Activated CD8-positive, alpha-beta T cell treated with anti-CD3 and anti-CD28 coated beads, Interleukin-2, amount 10 ng/mL, durations not matched to agents 7 days and 5 days (primary cell): ENCODE measurements at places on chromosomes 1 and 21. TPM values are rescaled to one million over a fixed set of nuclear protein-coding genes. Genes with fewer than 3 reads are reported as not detected.

DNA sequence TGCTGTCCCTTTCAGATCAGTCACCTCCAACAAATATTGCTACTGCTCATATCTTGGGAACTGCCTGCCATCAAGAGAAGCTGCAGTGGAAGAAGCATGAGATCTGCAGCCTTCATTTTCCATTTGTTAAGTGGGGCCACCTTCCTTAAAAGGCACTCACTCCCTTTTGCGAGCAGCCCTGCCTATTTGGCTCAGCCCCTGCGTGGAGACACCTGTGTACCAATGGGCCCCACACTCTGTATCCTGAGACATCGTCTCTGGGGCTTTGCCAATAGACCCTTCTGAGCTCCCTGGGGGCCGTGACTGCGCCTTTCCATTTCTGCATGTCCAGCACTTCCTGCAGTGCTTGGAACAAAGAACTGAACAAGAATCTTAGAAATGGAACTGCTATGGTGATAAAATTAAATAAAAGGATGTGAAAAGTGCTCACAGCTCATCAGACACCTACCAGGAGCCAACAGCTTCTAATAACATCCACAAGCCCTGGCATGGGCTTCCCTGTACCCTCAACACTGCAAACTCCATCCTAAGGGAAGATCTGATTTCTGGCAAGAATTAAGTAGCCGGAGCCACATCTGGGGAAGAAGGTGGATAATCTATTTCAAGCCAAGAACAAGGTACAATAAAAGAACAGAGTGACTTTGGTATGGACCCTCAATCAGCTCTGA lies 36.7 kb downstream of the PARP1 start:
- no peak for DNase-seq

GRCh38 chr1:67190942-67191341 lies 24.7 kb downstream of the IL23R start:
- no peak for DNase-seq

- peak; percentile 58 for DNase-seq
Observed at GRCh38 chr1:226643177-226643576, 94.6 kb downstream of the STUM start.

- no peak for DNase-seq
Observed at GRCh38 chr1:14951766-14952165, 201.8 kb upstream of the TMEM51 start.

DNA sequence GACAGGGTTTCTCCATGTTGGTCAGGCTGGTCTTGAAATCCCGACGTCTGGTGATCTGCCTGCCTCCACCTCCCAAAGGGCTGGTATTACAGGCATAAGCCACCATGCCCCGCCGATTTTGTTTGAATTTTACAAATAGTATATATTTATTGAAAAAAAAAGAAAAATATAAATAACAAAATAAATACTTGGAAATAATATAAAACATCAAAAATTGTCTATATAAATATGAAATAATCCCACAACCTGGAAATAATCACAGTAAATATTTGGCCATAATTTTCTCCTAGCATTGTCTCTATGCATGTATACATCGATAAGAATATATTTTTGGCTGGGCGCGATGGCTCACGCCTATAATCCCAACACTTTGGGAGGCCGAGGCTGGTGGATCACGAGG lies 2.7 kb upstream of the PLOD1 start:
- no peak for DNase-seq

DNA sequence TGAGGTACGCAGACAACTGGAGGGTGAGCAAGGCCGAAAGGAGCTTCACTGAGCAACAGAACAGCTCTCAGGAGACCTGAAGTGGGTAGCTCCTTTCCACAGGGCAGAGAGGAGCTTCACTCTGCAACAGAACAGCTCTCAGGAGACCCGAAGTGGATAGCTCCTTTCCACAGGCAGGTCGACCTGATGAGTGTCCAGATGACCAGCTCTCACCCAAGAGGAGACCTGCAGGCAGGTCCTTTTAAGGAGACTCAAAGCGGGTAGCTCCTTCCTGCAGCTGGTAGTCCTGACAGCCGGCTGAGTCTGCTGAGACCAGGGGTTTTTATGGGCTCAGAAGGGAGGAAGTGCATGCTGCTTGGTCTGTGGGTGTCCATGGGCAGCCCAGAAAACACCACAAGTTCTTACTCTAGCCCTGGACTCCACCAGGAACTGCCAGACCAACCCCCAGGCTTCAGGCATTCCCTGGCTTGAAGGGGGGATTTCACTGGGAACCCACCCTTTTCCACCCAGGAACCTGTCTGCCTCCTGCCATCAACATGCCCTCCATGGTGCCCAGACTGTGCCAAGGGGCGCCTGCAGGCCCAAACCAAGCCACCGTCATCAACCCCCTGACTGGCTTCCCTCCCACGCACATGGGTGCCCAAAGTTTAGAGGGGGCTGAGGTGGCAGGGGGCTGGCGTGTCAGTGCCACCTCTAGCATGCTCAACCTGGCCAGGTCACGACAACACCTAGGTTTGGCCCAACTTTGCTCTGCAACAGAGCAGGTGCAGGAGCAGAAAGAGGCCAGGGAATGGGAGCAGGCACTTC lies 43.6 kb downstream of the ZBTB8OS start:
- DNase-seq, result no peak

- no peak for DNase-seq
Observed at GRCh38 chr1:197181982-197182381, 35.5 kb upstream of the ASPM start.

DNA sequence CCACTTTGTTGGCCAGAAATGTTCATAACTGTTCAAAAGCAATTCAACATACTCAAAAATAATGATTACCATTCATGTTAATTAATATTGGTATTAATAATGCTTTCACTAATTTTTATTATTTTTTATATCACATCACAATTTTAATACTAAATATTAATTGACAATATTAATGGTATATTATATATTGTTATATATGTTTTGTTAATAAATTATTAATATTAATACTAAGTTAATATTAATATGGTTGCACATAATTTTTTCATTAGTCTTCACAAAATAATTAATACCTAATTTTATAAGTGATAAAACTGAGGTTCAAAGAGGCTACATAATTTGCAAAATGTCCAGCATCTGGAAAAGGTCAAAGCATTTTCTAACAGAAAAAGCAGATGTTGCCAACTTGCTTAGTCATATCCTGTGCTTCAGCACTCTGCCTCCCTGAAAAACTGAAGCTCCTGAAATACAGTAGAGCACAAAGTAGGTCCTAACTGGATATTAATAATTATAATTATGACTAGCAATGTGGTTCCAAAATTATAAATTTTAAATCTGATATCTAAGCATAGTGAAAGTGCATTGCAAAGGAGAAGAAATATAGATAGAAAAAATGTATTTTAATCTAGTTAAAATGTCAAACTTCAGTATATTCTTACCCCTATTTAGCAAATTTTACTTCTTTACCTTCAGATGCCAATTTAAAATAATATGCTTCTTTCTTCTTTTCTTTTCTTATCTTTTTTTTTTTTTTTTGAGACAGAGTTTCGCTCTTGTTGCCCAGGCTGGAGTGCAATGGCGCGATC lies 123.2 kb upstream of the TNFSF4 start:
- no peak for DNase-seq

- DNase-seq, result no peak
Observed at GRCh38 chr21:42921927-42922326, 3.5 kb downstream of the ERVH48-1 start.

DNA sequence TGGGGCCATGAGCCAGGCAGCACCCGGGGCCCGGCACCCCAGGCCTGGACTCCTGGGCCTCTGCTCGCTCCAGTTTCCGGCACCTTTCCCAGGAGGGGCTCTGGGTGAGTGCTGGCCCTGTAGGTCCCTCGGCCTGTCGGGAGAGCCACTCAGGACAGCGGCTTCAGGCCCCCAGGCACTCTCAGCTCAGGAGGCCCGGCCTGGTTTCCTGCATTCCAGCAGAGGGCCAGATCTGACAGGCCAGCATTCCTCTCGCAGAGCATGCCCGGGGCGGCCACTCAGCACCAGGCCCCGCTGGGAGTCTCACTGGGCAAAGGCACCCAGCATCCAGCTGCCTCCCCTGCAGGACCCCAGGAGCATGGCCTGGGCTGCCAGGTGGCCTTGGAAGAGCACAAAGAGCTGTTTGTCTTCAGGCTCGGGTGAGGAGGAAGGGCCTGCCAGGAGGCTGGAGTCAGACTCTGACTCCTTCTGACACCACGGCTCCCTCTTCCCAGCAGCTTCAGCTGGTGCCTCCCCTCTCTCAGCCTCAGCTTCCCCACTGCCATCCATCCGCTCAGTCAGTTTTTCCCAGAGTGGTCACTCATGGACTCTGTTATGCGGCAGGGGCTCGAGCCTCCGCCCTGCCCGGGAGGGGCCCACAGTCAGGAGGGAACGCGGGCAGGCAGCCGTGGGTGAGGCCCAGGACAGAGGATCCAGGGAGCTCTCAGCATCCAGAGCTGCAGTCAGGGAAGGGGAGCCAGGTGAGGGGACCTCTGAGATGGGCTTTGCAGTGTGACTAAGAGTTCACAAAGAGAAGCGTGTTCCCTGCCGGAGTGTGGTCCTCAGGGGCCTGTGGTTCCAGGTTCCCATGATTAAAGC lies 51.7 kb downstream of the WNT9A start:
- no peak for DNase-seq

DNA sequence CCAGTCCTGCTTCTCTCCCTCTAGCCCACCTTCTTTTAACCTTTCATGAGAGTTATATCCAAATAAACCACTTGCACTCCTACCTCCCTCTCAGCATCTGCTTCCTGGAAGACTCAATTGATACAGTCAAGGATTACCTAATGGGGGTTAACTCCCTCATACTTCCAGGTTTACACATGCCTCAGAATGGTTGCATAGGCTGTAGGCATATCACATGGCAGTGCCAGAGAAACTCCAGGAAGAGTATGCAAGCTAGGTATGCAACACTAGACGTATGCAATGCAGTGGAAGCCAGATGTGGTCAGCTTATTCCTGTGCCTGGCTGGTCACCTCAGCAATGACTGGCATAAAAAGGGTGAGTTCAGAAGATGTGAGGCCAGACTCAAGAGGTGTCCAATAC lies 32.7 kb upstream of the VANGL1 start:
- no peak for DNase-seq

- peak; percentile 38 for DNase-seq
Observed at GRCh38 chr1:28456078-28456477, 49.8 kb upstream of the RCC1 start.

- no peak for DNase-seq
Observed at GRCh38 chr1:60102267-60103061, 28.9 kb upstream of the C1orf87 start.

DNA sequence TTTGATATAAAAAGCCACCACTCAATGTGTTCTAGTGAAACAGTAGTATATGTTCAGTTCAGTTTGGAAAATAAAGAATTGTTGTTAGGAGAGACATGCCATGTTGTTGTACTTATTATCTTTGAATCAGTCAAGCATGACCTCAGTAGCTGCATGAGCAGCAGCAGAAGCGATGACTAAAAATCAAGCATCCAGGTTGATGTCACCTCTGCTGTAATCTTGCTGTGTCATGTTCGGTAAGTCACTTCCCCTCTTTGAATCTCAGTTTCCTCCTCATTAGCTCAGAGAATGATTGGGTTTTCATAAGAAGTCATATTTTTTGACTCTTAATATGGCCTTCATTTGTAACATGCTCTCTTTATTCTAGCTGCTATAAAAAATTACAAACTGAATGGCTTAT lies 428.4 kb upstream of the B3GALT2 start:
- no peak for DNase-seq

The LCE1E gene
- not detected for total RNA-seq

The TMEM52 gene
- total RNA-seq, result 0.70 TPM

The RAP1GAP gene
- total RNA-seq, result not detected

The HSF2BP gene
- 0.24 TPM for total RNA-seq
